SW480 (cell line): ENCODE measurements at places on chromosomes 7 and 10.

DNA sequence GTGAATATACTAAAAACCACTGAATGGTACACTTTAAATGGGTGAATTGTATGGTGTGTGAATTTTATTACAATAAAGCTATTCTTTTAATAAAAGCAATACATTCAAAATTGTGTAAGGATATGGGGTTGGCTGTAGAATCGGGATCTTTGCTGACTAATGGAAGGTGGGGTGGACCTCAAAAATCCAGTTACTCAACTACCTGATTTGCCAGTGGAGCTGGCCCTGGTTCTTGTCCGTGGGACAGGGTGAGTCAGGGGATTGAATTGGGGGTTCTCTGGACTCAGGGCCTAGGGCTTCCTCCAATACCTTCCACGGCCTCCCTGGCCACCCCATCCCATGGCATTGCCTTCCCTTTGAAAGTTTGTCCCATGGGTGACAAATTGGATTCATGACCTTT lies 13.5 kb upstream of the RABGEF1 start:
- no peak for DNase-seq

GRCh38 chr10:6478722-6479121 lies 101.4 kb downstream of the PRKCQ start:
- no peak for DNase-seq

- no peak for DNase-seq
Observed at GRCh38 chr10:127408733-127409132, 140.4 kb upstream of the NPS start.

- DNase-seq, result no peak
Observed at GRCh38 chr10:22265839-22266537, 48.2 kb upstream of the EBLN1 start.

- DNase-seq, result peak; percentile 87
Observed at GRCh38 chr7:102272075-102272916, 14.4 kb upstream of the SH2B2 start.

DNA sequence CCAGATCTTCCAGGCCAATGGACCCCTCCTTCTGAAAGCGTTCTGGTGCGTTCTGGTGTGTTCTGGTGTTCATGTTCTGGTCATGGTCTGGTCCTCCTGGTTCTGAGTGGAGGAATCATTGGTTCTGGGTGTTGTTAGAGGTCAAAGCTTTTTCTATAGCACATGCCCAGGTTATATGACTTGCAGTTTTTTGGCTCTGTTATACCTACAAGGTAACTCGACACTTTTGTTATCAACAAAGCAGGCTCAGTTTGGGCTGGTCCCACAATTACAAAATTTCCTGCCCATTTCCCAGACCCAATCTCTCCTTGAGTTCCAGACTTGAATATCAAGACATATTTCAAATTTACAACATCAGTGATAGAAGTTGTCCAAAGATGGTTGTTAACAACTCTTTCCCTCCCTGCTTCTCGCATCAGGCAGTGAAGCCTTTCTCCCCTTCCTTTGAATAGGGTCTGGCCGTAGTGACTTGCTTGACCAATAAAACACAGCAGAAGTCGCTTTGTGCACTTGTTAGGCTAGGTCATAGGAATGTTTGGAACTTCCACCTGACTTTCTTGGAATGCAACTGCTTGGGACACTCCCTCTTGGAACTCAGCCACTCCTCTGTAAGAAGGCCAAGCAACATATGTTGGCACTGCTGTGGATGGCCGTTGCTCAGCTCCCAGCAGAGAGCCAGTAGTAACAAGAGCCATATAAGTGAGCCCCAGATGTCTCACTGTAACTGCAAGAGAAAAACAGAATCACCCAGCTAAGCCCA lies 83.1 kb upstream of the STEAP1B start:
- peak; percentile 57 for DNase-seq
